Fibroblast of villous mesenchyme (primary cell): ENCODE measurements at places on chromosomes 7 and 10. TPM values are rescaled to one million over a fixed set of nuclear protein-coding genes. Genes with fewer than 3 reads are reported as not detected.

Gene CYP2W1
- total RNA-seq = under 0.01 TPM in 1 of 2 replicates, not detected in the other

Gene SLC26A5
- total RNA-seq = not detected in 2 replicates

DNA sequence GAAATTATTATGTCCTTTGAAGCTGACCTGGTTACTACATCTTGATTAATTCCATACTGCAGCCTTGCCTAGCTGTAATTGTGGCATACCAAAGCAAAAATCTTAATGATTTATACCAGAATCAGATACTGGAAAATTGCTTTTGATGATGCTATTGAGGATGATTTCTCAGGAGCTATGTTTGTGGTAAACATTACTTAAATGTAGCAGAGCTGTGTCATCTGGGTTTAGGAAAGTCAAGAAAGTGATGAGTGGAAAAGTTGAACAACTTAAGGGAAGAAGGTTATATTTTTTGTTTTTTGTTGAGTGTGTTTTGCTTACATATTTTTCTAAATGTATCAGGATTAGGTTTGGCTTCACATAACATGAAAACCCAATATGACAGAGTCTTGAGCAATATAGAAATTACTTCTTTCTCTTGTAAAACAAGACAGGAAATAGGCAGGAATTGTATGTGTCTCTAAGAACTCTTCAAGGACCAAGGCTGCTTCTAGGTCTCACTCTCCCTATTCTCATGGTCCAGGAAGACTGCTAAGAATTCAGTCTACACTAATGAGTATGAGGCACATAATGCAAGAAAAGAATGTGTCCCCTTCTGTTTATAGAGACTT, 87.6 kb upstream of the MTPN start:
- DNase-seq = peak; percentile 14

DNA sequence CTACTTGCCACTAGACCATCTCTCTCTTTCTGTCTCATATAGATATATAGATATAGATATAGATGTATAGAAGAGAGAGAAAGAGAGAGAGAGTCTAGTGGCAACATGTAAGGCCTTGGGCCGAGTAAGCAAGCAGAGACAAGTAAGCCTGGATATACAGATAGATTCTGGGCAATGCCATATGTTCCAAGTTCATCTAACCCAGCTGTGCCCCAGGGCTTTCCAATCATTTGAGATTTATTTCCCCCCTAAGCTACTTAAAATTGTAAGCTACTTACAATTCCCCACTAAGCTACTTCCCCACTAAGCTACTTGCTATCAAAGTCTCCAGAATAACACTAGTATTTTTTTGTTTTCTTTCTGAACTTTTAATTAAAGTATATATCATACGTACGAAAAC, 1094.1 kb downstream of the DNAJB9 start:
- no peak for DNase-seq

DNA sequence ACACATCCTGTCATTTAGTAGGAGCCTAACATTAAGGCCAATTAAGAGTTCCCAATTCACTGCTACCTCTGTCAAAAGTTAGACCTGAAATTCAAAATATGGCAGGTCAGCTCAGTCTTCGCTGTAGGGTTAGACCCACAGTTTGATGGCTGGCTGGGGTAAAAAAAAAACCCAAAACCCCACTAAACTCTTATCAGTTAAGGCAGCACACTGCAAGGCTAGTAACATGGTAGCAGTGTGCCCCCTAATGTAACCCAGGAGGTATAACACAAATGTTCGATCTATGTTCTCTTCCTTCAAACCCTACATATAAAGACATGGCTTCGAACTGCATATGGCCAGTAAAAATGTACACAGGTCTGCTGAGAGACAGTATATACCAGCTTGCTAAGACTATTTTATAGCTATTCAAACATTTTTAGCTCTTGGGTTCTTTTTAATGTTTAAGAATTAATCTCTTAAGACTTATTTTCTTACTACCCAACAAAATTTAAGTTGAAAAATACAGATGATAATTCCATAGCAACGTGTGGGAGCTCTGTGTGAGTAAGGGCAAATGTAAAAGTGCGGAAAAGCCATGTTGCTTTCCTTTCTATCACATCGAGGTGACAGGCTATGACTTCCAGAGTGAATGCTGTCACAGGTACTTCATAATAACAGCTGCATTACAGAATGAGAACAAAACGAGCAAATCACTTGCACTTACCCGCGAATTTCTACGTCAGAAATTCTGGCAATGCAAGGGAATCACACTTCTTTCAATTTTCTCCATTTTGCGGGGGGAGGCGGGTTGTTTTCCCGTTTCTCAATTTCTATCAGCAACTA, 168.4 kb upstream of the IMMP2L start:
- peak; percentile 30 for DNase-seq
